ENCODE measurements at places on chromosomes 7 and 10.

DNA sequence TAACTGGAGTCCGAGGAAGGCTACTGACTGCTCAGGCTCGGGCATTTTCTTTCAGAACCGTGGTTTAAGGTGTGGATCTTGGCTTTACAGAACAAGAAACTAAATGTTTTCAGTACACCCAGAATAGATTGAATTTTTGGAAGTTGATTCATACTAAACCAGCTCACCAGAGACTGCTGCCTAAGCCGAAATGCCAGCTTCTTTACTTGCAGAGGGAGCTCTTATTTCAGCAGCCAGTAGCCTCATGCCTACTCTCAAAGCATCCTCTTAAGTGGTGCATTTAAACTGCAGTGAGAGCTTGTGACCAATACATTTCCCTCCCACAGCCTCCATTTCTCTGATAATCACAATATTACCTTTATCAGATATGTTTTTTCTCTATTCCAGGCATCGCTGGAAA, 615.1 kb downstream of the SUGCT start:
- no peak for DNase-seq

DNA sequence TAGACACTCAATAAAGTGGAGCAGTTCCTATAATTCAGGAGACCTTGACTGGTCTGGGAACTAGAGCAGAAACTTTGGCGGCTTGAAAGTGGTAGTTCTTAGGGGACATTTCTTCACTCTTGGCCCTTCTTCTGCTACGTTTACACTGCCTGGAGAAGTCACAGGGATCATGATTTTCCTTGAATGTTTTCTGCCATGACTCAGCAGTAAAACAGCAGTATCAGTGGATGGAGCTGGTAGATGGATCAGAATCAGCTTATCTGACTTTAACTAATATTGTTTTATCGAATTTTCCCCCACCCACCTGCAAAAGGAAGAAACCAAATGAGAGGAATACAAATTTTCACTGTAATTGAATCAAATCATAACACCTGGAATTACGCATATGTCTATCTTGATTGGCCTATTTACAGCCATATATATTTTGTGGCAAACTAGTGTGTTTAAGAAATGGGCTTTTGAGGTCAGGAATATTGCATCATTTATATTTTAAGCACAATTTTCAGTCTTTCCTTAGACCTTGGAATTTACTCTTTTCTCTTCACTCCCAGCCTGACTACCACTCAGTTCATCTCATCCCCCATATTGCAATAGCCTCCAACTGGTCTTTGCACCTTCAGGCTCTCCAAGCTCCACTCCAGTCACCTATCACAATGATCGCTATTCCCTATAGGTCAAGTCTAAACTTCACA, 14.9 kb upstream of the DLX5 start:
- DNase-seq: no peak

GRCh38 chr7:128791972-128792327, 182 bp downstream of the CCDC136 start:
- DNase-seq: no peak

DNA sequence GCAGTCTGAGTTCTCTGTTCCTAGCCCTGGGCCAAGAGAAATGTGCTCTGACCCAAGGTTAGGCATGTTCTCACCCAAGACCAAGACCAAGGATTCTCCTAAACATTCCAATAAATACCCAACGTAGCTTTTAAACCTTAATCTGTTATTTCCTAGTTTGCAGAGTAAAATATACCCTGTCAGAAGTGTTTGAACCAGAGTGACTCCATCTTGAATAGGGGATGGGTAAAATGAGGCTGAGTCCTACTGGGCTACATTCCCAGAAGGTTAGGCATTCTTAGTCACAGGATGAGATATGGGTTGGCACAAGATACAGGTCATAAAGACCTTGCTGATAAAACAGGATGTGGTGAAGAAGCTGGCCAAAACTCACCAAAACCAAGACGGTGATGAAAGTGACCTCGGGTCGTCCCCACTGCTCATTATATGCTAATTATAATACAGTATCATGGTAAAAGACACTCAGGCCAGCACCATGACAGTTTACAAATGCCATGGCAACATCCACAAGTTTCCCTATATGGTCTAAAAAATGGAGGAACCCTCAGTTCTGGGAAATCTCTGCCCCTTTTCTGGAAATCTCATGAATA, 27.7 kb downstream of the PLXNA4 start:
- no peak for DNase-seq

DNA sequence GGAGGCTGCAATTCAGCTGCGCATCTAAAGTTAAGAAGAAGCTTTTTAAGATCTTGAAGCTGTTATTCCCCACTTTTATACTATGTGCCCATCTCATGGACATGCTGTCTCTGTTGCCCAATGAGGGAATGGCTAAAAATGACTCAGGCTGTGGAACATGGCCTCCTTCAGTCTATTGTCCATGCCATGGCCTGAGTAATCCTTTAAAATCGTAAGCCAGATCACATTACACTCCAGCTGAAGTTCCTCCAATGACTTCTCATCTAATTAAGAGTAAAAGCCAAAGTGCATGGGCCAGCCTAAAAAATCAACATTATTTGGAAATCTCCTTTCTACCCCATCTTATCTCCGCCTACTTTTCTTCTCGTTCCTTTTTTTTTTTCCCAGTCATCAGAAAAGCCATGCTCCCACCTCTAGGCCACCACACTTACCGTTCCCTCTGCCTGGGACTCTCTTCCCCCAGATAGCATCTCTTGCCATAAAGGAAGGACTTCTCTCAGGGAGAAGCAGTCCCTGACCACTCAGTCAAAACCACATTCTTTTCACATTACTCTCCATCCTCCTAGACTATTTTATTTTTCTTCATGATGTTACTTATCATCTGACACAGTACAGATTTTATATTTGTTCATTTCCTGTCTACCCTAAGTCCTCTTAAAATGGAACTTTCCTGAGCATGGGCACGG, 337.4 kb downstream of the PRPF18 start:
- DNase-seq: no peak

GRCh38 chr7:42351316-42351935, 114.4 kb upstream of the GLI3 start:
- no peak for DNase-seq

DNA sequence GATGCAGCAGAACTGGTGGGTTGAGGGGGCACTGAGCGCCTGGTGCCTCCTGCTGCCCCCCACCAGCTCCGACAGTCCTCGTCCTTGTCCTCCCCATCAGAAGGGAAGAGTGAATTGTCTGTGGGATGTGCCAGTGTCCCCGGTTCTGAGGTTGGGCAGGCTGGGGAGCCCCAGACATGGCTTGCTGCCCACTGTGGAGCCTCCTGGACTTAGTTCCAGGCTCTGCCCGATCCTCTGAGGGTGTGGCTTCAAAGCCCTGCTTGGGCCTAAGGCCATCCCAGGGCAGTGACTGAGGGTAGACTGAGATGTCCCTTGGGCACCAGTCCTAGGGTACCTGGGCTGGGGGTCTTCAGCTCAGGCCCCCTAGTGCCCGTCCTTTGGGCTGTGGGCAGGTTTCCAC, 168.8 kb downstream of the RNF216 start:
- DNase-seq: no peak

- DNase-seq: peak; percentile 51
Observed at GRCh38 chr10:101066146-101066895, 4.5 kb downstream of the KAZALD1 start.

DNA sequence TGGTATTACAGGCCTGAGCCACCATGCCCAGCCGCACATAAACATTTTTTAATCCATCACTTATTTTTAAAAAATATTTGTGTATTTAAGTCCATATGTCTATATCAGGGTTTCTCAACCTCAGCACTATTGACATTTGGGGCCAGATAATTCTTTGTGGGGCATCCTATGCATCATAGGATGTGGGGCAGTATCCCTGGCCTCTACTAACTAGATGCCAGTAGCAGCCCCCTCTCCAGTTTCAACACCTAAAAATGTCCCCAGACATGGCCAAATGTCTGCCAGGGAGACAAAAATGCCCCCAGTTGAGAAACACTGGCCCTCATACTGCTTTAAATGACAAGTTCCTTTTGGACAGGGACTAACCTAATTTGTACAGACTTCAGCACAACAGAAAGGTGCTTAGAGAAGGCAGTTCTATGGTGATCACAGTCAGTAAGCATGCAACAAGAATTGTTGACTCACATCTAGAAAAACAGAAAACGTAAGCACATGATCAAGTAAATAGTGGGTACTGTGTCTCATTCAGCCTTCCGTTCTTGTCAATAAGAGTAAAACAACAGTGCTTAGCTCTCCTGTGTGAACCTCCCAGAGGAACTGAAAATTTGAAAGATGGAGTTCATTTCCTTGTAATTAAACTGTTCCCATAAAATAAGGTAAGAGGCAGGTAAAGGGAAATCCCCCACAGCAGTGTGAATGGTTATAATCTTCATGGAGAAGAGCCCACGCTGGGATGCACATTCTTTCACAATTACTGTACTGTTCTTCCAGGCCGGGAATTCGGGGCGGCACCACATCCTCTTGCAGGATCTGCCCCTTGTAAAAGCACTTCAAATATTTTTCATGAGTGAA, 17.3 kb upstream of the ADRB1 start:
- DNase-seq: no peak

- DNase-seq: no peak
Observed at GRCh38 chr7:17559388-17559787, 260.9 kb downstream of the AHR start.

DNA sequence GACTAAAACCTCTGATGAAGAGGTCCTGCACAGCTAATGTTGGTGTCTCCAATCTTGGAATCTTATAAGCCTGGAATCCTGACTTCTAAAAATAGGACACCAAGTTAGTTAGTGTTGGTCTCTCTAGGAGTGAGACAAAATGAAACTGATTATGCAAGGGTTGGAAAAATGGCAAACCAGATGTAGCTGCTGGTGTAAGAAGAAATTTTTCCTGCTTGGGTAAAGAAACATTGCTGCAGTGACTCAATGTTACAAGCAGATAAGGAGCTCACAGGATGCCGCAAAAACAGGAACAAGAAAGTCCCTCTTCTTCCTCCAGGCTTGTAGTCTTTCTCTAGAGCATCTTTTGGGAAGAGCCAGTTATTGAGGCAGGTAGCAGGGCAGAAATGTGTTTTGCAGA, 449.0 kb downstream of the ETV1 start:
- DNase-seq: no peak
